ENCODE measurements at places on chromosomes 16 and 17. TPM values are rescaled to one million over a fixed set of nuclear protein-coding genes. Genes with fewer than 3 reads are reported as not detected.
A peak's percentile ranks its signal among the peaks of the same experiment; 100 is the strongest.

The CTF1 gene
- total RNA-seq: 0.29 TPM

GRCh38 chr16:86347090-86347489 lies 163.2 kb upstream of the FOXF1 start:
- DNase-seq: no peak

DNA sequence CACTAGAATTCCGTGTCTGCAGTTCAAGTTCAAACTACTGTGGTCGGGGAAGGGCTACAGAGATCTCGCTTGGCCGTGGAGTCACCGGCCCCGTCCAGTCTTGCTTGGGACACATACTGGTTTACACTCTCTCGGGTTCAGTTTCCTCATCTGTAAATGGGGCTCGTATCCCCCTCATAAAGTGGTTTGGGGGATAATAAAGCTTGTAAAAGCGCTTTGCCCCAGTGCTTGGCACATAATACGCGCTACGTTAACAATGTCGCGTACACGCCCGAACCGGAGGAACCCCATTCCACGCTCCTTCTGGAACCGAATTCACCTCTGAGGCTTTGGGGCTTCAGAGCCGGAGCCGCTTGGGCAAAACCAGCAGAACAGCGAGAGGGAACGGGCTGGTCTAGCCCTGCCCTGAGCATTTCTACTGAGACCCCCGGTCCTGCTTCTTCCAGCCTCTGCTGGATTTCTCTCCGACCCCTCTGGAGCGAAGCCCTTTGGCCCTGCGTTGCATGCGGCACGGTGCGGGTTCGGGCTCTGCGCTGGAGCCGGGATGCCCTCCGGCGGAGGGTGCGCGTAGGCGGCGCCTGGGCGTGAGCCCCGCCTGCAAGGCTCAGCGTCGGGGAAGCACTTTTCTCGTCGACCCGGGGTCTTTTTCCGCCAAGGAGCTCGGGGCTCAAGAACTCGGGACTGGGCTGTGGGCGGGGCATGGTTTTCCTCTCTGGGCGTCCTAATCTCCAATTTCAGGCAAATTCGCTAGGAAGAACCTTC lies 26.1 kb upstream of the HOXB13 start:
- DNase-seq: no peak

DNA sequence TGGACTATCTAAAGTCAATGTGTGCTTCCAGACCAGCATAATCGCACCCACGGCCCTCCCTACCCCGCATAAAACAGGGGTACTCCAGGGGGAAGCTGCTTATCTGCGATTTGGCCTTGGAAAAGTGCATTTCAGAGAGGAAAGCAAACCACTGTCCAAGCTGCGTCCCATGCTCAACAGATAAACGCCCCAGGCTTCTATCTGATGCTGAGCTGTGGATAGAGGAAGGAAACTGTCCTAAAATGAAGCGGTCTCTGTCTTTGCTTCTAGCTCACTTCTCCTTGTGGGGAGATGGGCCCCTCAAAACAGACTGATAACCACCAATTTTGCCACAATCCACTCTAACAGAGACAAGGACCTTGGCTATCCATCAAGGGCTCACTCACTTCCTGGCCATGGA lies 160.5 kb upstream of the TNRC6C start:
- no peak for DNase-seq

- DNase-seq: peak; percentile 82
Measured at GRCh38 chr17:81916234-81917001, 1.6 kb downstream of the SIRT7 start.

The MMP28 gene
- total RNA-seq: 2.4 TPM

DNA sequence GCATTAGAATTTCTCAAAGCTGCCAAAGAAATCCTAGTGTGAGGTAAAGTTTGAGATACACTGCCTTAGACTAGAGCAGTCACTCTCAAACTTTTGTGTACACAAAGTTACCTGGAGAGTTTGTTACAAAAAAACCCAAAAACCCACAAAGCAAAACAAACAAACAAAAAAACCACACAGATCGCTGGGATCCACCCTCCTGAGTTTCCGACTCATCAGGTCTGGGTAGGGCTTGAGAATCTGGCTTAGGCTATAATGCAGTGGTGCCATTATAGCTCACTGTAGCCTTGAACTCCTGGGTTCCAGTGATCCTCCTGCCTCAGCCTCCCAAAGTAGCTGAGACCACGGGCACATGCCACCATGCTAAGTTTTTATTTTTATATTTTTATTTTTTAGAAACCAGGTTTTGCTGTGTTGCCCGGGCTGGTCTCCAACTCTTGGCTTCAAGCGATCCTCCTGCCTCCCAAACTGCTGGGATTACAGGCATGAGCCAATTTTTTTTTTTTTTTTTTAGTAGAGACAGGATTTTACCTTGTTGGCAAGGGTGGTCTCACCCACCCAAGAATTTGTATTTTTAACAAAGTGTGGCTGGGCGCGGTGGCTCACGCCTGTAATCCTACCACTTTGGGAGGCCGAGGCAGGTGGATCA lies 22.3 kb upstream of the SMG1 start:
- DNase-seq: peak; percentile 54

DNA sequence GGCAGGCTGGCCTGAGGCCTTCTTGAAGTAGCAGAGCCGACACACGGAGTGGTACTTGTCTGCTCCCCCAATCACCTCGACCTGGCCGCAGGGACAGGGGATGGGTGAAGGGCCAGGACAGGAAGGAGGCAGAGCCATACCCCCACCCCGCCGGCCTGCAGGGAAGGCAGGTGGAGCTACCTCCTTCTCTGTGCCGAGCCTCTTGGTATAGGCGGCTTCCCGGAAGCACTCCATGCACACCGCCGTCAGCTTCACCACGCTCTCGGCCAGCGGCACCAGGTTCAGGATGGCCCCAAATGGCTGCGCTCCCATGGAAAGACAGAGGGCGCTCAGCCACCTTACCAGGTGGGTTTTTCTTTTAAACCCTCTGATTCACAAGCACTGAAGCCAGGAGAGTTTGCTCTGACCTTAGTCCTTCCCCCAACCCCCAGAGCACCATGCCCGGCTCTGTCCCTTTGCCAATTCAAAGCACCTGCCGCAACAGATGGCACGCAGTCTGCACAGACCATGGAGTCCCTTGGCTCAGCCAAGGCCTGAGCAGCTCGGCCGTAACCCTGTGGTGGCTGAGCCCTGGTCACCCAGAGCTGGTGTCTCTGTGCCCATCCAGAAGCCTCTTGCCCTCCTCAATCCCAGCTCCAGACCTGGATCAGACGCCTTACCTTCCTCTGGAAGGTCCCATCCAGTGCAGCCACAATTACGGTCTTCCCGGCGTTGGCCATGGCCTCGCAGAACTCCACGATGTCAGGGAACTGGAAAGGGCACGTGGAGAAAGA lies 6.7 kb downstream of the SYNGR2 start:
- no peak for DNase-seq

DNA sequence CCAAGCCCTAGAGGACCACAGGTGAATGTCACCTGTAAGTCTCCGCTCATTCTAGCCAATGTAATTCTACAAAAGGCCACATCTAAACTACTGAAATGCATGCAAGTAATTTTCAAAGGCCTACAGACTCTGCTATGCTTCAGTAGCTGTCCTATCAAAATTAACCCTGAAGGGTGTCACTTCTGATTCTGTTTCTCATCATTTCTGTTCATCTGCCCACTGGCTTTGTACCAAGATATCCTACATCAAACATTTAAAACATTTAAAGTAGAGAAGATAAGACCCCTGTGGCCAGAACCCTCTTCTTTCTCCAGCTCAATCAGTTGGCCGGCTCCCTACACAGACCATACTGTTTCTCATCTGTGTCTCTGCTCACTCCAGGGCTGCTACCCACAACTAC lies 21.5 kb downstream of the PHF12 start:
- DNase-seq: no peak

DNA sequence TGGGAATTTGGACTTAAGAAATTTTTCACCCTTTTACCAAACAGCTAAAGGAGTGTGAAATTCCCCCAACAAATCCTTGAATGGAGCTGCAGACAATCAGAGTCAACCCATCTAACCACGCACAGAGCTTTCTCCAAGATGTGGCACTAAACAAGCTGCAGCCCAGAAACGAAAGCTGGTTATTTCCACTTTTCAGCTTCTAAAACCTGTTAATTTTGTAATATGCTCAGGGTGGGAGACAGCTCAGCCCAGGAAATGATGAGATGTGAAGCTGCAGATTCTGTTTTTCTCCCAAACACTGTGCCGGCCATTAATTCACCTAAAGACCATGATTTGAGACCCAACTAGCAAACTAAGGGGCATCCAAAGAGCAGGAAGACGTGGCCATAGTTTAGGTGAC lies 33.2 kb upstream of the ABR start:
- no peak for DNase-seq

The ADAT1 gene
- total RNA-seq: 60.1 TPM

DNA sequence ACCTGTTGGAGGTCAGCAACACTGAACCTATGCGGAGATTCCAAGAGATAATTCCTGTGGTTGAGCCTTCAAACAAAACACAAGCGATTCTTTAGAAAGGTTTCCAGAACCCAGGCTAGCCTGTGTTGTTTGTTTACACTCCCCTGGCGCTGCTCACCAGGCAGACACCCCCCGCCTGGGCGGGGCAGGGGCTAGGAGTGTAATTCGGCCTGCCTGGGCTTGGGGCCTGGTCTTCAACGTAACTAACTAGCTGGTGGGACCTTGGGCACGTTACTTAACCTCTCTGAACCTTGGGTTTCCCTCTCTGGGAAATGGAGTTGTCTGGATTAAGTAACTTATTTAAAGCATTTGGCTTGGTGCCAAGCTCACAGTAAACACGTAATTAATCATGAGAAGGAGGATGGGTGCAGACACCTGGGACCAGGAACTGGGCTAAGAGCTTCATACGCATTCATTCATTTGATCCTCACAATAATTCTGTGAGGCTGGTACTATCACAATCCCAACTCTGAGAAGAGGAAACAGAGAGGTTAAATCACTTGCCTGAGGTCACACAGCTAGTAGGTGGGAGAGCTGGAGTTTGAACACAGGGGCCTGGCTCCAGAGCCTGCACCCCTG lies 7.6 kb upstream of the ARHGAP27 start:
- DNase-seq: peak; percentile 84

The MYO15A gene
- total RNA-seq: not detected

The KRT25 gene
- not detected for total RNA-seq

GRCh38 chr17:1957037-1957436 lies 68.1 kb downstream of the RTN4RL1 start:
- peak; percentile 7 for DNase-seq

GRCh38 chr17:67648032-67648905 lies 69.5 kb upstream of the NOL11 start:
- no peak for DNase-seq

The CPPED1 gene
- 4.7 TPM for total RNA-seq

The HEATR3 gene
- total RNA-seq: 18.7 TPM

DNA sequence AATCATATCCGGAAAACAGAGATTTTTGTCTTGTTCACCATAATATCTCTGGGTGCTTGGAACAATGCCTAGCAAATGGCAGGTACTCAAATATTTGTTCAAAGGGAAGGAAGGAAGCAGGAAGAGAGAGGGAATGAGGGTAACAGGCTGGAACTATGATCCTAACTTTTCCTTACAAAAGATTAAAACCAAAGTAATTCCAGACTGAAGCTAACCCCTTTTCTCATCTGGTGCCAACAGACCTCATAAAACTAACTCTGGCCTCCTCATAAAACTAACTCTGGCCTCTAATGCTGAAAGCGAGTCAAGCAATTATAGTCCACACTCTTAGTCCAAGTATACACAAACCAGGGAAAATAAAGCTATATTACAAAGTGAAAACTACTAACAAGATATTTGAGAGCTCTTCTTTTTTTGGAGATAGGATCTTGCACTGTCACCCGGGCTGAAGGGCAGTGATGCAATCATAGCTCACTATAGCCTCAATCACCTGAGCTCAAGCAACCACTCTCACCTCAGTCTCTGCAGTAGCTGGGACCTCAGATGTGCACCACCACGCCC lies 84.6 kb downstream of the KANSL1 start:
- DNase-seq: peak; percentile 57

The CAMKK1 gene
- 10.1 TPM for total RNA-seq

GRCh38 chr16:50478773-50479149 lies 69.4 kb upstream of the NKD1 start:
- DNase-seq: no peak

The TP53TG3 gene
- total RNA-seq: not detected

DNA sequence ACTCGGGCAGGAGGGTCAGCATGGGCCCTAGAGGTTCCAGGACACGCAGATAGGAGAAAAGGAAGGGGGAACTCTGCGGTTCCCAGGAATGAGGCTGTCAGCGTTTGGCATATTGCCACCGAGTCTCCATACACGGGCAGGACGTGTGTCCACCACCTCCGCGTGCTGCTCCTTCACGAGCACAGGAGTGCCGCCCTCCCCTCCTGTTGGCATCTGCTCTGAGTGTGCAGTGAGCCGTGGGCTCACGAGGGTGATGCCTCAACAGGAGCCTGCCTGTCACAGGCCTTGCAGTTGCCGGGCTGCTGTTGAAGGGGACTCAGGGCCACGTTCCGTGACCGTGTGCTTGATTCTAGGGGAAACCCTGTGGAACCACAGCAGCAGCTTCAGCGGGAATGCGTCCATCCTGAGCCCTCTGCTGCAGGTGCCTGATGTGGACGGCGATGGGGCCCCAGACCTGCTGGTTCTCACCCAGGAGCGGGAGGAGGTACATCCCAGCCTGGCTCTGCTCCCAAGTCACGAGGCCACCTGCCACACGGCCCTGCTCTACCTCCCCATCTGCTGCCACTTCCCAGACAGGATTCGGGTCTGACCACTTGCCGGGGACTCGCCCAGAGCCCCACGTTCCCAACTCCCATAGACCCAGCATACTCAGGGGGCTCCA lies 14.6 kb downstream of the RGS11 start:
- no peak for DNase-seq

- DNase-seq: no peak
Measured at GRCh38 chr17:62880120-62880519, 72.0 kb upstream of the MARCHF10 start.

- DNase-seq: no peak
Measured at GRCh38 chr16:79560318-79560717, 40.2 kb downstream of the MAF start.

GRCh38 chr17:18270046-18270931 lies 9.8 kb downstream of the MIEF2 start:
- DNase-seq: no peak

DNA sequence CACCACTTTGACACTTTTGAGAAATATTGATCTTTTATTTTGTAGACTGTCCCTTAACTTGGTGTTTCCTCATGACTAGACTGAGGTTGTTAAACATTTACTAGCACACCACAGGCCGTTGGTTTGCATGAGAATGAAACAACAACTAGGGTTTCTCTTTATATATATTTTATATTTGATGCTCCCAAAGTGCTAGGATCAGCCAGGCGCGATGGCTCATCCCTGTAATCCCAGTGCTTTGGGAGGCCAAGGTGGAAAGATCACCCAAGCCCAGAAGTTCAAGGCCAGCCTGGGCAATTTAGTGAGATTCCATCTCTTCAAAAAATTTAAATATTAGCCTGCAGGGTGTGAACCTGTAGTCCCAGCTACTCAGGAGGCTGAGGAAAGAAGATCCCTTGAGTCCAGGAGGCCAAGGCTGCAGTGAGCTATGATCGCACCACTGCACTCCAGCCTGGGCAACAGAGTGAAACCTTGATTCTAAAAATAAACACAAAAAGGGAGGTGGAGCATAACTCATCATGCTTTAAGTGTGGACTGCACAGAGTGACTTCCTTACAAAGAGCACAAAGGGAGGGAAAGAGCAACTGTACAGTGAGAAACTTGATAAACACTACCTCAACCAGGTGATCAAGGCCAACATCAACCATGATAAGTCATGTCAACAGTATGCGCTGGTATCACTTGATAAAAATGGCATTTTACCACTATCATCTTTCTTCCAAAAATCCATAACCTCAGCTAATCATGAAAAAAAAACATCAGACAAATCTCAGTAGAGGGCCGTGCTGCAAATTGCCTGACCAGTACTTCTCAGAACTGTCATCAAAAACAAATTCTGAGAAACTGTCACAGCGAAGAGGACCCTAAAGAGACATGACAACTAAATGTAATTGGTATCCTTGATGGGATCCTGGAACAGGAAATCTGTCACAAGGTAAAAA lies 72.8 kb upstream of the ATF7IP2 start:
- DNase-seq: no peak
